Vagina (tissue), 2 donors: ENCODE measurements at places on chromosomes 16 and 17.

DNA sequence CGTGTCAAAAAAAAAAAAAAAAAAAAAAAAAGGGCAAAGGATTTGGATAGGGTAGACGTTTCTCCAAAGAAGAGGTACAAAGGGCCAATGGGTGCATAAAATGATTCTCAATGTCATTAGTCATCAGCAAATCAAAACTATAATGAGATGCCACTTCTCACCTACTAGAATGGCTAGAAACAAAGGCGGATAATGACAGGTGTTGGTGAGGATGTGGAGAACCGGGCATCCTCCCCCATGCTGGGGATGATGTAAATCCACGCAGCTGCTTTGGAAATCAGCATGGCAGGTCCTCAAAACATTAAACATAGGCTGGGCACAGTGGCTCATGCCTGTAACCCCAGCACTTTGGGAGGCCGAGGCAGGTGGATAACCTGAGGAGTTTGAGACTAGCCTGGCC, 9.4 kb downstream of the ITGAX start:
- DNase-seq = no peak

DNA sequence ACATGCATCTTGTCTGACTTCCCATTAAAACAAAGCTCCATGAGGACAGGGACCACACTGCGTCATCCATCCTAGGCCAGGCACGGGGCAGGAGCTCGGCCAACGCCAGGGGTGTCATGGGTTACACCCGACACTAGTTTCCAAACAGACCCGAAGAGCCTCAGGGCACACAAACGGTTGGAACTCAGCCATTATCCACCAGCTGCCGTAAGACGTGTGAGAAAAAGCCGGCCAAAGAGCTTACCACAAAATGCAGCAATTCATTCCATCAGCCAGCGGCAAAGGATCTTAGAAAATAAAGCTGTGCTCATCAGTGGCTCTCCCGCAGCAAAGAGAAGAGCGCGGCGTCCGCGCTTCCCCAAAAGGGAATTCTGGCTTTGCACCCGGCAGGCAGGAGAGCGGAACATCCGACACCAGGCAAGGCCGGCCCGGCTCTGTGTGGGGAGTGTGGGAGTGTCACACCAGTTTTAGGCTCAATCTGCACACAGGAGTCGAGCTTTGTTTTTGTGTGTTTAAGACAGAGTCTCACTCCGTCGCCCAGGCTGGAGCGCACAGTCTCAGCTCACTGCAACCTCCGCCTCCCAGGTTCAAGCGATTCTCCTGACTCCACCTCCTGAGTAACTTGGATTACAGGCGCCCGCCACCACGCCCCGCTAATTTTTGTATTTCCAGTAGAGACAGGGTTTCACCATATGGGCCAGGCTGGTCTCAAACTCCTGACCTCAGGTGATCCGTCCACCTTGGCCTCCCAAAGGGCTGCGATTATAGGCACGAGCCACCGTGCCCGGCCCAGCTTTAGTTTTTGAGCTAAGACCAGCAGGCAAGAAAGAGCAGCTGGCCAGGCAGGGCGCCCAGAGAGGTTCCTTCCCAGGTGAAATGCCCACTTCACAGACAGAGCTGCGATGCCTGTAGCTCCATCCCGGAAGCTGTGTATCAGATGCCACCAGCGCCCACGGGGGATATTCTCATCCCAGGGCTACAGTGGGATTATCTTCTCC, 1.5 kb downstream of the SLC38A8 start:
- DNase-seq = no peak

GRCh38 chr16:14475370-14476139, 154.5 kb downstream of the PARN start:
- no peak for DNase-seq

DNA sequence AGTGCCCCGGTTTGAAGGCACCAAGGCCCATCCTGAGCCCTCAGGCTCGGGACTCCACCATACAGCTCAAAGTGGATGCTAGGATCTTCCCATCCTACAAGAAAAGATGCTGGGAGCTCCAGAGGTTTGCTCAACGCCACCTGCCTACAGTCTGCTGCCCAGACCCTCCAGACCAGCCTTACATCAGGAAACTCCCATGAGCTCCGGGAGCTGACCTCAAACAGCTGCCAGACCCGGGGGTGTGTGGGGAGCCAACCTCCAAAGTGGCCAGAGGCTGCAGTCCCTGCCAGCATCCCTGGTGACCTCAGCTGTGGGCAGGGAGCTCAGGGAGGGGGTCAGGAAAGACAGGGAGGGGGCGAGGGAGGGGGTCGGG, 43.8 kb downstream of the C16orf82 start:
- DNase-seq = peak; percentile 62

GRCh38 chr16:1687427-1688316, 9.6 kb downstream of the JPT2 start:
- no peak for DNase-seq
